ENCODE measurements at places on chromosomes 3 and 15.

DNA sequence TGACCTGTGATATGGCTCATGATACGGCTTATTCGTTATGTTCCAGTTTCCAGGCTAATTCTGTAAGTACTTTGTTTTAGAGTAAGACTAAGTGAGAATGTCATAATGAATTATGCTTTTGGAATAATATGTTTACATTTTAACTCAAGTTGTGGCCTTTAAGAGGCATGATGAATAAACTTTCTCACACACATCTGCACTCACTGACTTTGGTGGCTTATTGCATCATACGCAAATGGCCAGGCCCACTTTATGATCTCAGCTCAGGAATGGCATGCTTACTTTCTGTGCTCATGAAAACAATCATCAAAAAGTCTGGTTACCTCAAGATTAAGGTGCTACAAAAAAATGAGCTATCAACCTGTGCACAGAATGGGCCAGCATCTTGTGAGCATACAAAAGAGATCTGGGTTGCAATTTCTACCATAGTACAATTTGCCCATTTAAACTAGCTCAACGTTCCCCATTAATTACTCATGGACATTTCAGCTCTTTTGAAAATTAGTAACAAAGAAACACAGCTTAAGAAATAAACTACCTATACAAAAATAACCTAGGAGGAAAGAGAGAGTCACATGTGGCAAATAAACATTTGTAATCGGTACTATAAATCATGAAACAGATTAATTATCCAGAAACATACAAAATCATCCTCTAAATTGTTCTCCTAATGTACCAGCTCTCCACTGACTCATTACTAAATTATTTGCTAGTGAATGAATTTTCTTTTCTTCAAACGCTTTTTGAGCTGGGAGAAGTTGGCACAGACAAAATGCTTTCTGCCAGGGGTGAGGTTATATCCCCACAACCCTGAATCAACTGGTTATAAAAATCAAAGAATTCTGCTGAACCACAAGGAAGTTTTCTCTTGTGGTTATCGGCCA is 439.0 kb upstream of the ADAMTS9 start:
- DNase-seq: no peak

- no peak for DNase-seq
These were observed 88.5 kb downstream of the FBLN2 start for GRCh38 chr3:13637311-13637891.

DNA sequence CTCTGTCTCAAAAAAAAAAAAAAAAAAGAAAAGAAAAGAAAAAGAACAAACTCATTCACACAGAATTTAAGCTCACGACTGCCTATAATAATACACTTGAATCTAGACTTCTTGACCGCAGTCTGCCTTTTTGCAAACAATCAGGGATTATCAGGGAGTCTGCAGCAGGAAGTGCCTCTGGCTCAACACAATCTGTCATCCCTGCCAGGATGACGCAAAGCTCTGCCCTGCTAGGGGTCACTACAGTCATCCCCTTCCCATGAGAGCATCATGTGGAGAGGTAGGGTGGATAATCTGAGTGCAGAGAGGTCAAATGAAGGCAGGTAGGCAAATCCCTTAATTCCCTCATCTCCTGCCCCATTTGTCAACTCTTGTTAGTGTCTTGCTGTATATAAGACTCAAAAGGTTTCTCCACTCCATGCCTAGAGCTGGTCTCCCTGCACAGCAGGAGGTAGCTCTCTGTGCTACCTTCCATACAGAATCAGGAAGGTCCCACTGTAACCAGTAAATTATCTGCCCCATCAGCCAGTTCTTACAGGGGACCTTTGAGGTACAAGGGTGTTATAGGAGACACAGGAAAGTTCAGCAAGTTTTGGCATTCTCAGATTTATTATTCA is 4.2 kb downstream of the UBAP1L start:
- no peak for DNase-seq

- DNase-seq: no peak
These were observed 13.7 kb upstream of the HEG1 start for GRCh38 chr3:125069452-125069851.

- peak; percentile 96 for DNase-seq
These were observed at the start of gene TFG for GRCh38 chr3:100708989-100709841. Gene TFG, plus strand, starts transcription at chr3:100709494. Its CDS starts 4,192 bp downstream, at chr3:100713686.

- no peak for DNase-seq
These were observed 64.6 kb upstream of the PFN2 start for GRCh38 chr3:150035301-150035779.

GRCh38 chr3:23474580-23475357 is 271.6 kb downstream of the UBE2E2 start:
- DNase-seq: no peak

DNA sequence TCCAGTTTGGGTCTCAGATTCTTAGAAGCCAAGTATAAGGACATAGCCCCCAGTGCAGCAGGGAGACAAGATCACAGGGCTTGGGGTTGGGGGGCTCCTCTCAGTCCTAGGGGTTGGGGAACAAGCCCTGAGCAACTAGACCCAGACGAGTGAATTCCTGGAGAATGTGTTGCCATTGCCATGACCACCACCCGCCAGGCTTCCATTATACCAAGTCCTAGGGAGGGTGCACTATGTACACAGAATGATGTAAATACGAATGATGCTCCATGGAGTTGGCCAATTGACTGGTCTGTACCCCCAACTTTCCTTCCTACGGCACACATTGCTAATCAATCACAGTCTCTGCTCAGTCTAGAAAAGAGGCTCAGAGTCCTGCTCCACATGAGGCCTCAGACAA is 8.8 kb downstream of the IQCF1 start:
- no peak for DNase-seq

DNA sequence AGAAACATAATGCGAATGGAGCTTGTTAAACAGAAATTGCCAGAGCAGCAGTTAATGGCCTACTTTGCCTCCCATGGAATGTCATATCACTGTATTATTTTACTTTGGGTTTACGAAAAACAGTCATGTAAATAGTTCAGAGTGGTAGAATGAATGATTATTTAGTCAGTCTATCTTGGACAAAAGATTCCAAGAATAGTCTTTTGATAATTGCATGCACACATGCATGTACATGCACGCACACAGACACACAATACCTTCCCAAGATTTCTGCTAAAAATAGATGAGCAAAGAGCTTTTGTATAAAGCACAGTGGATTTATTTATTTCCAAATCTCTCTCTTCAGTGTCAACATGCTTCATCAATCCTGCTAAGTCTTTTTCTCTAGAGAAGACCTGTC is 800.7 kb downstream of the DIPK2A start:
- DNase-seq: no peak

Data from effector CD4-positive, alpha-beta T cell (primary cell).